ENCODE measurements at places on chromosomes 13 and 19. TPM values are rescaled to one million over a fixed set of nuclear protein-coding genes. Genes with fewer than 3 reads are reported as not detected.

The JAK3 gene
- 2.4 TPM for total RNA-seq

The CYP2S1 gene
- 0.24 TPM for total RNA-seq

The DENND1C gene
- 0.24 TPM for total RNA-seq

The LGALS7B gene
- total RNA-seq = not detected

The NUMBL gene
- total RNA-seq = 38.4 TPM

The SYNGR4 gene
- not detected for total RNA-seq

The CYP2F1 gene
- not detected for total RNA-seq

The LILRA5 gene
- total RNA-seq = not detected

The CDX2 gene
- not detected for total RNA-seq

The IGSF23 gene
- not detected for total RNA-seq

GRCh38 chr13:27659145-27659865 is 37.6 kb downstream of the POLR1D start:
- no peak for DNase-seq

- DNase-seq = no peak
Observed at GRCh38 chr13:100525453-100526317, 62.9 kb downstream of the GGACT start.

DNA sequence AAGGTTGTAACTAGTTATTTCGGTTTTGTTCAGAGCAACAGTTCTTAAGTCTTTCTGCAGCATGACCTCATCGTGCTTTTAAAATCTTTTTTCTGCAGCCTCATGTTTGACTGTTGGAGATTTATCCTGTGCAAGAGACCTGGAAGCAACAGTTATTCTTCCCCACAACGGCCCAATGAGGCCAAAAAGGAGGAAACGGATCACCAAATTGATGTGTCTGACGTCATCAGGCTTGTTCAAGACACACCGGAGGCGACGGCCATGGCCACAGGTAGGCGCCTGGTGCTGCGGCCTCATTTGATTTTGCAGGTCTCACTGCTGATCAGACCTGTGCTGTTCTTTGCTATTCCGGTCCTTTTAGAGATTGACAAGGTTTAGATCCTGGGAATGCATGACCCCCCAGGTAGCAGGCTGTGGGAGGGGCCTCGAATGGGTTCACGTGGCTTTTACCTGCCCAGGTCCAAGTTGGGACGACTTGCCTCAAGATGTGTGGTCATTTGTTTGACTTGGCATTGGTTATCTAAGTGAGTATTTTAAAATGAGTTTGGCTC is 66.8 kb upstream of the MCF2L start:
- DNase-seq = no peak

DNA sequence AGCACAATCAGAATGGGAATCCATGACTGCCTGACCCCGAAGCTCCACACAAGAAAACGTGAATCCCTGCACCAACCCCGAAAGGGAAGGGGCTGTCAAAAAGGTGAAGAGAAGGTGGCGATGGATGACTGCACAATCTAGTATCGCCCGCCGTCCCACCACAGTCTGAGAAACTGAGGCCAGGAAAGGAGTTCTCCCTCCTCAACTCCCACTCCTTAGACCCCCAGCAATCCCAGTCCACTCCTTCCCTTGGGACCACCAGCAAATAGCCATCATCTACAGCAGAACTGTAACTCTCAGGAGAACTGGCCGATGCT is 451 bp downstream of the NOSIP start:
- DNase-seq = no peak

DNA sequence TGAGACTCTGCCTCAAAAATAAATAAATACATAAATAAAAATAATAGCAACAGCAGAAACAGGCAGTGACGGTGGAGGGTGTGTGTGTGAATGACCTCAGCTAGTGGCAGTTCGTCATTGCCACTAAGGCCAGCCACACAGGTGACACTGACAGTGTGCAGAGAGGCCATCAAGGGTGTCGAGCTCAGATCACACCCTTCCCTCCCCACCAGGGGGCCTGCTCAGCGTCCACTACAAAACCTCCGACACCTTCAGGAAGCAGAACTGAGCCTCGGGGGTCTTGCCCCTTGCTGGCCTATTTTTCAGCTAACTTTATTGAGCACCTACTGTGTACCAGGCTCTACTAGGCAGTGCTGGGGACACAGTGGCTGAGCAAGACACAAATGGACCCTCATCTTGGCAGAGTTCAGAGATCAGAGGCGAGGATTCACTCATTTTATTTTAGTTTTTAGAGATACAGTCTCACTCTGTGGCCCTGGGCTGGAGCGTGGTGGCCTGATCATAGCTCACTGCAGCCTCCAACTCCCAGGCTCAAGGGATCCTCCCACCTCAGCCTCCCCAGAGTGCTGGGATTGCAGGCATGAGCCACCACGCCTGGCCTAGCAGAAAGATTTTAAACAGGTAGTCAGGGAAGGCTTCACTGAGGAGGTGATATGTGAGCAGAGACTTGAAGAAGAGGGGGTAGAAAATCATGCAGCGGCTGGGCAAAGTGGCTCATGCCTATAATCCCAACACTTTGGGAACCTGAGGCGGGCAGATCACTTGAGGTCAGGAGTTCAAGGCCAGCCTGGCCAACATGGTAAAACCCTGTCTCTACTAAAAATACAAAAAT is 30.3 kb upstream of the SEMA6B start:
- no peak for DNase-seq

DNA sequence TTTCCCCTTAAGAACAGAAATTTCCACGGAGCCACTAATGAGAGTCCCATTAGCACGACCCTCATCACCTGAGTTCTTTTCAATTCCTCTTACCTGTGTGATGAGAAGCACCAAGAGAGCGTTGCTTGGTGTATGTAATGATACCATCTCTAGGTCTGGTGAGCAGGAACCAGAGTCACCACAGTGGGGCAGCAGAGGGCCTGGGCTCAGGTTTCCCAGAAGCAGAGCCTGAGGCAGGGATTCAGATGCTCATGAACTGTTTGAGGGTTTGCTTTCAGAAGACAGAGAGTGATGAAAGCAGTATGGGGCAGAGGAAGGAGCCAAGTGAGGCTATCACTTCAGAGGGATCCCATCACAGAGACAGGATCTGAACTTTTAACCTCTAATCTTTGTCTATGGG is 3.1 kb upstream of the PTPRH start:
- peak; percentile 53 for DNase-seq

- DNase-seq = no peak
Observed at GRCh38 chr19:10784257-10784656, 51.8 kb downstream of the TMED1 start.

- no peak for DNase-seq
Observed at GRCh38 chr19:47663911-47664771, 49.1 kb upstream of the EHD2 start.

GRCh38 chr19:7618771-7619510 is 10.4 kb downstream of the XAB2 start:
- no peak for DNase-seq

- DNase-seq = peak; percentile 18
Observed at GRCh38 chr13:99228737-99229691, 28.4 kb downstream of the UBAC2 start.

- peak; percentile 35 for DNase-seq
Observed at GRCh38 chr13:21638319-21639282, 32.3 kb upstream of the FGF9 start.

DNA sequence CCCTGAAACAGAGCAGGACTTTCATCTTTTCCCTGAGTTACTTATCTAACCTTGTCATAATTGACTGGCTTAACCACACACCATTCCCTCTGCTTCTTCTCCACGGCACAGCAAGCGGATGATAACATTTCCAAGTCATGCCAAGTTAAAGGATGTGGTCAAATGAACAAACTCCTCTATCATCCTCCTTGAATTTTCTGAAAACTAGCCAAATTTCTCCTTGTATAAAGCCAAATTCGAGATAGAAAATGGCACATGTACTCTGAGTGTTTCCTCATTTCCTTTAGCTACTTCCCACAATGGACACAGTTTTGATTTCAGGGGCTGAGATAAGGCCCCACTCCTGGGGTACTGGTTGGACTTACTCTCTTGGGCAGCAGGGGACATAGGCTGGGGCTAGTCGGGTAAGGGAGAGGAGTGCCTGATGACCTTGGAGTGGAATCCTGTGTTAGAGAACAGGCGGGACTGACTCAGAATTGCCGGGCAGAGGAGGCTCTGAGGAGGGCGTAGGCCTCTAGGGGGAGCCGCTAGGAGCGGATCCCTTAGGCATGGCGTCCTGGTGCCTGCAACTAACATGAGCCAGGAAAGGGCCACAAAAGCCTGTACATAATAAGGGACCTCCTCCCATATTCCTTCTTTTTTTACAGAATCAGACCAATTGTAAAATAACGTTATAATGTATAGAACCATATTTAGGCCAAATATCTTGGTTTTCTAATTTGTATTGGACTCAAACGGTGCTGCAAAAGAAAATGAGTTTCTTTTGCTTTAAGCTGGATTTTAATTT is 20.3 kb upstream of the TMTC4 start:
- peak; percentile 60 for DNase-seq

- DNase-seq = no peak
Observed at GRCh38 chr19:39142630-39143029, 17.0 kb downstream of the PAK4 start.

DNA sequence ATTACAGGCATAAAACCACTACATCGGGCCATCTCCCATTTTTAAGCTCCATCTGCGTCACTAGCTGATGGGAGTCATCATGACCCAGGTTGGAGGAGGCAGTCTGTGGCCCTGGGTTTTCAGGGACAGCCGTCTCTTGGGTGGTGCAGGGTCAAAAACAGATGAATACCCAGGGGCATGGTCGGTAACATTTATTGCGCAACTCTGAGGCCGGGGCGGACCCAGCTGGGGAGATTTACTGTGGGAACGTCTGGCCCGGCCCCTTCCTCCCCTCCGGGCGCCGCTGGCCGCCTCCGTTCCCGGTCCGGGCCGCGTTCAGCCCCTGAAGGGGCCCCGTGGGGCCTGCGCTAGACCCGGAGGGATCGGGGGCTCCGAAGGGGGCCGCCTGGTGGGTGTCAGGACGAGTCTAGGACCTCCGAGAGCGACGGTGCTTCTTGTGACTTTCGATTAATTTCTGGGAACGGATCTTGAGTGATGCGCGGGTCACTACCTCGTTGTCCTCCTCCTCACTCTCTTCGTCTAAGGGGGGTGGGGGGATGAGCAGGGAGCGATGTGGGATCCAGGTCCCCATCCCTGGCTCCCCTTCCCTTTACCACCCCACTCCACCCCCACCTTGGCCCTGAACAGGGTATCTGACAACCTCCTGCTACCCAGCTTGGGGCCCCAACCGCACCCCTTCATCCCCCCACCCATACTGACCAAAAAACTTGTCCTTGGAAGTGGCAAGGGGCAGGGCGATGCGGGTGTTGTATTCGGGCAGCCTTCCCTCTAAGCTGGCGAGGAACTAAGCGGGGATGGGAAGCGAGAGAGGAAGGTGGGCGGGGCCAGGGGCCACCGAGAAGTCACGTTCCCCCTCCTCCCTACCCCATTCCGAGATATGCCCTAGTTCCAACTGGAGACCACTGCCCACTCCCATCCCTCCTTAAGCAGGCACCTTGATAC is 1.6 kb upstream of the RGL3 start:
- DNase-seq = no peak

- DNase-seq = no peak
Observed at GRCh38 chr19:54661846-54662481, 821 bp upstream of the LILRB4 start.

DNA sequence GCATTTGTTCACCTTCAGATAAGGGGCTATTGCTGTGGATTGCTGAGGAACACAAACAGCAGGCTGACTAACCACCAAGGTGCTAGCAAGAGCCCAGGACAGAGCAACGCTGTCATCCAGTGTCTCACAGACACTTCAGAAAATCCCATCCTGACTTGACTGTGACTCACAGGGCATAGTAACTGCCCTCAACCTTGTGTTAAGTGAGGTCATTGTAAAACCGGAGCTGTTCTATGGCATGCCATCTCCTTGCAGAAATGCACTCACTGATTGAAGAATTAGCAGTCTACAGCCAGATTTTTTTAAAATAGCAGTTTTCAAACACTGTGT is 51.1 kb downstream of the TNFRSF19 start:
- no peak for DNase-seq

GRCh38 chr13:34722922-34723321 is 219.1 kb upstream of the NBEA start:
- DNase-seq = no peak

DNA sequence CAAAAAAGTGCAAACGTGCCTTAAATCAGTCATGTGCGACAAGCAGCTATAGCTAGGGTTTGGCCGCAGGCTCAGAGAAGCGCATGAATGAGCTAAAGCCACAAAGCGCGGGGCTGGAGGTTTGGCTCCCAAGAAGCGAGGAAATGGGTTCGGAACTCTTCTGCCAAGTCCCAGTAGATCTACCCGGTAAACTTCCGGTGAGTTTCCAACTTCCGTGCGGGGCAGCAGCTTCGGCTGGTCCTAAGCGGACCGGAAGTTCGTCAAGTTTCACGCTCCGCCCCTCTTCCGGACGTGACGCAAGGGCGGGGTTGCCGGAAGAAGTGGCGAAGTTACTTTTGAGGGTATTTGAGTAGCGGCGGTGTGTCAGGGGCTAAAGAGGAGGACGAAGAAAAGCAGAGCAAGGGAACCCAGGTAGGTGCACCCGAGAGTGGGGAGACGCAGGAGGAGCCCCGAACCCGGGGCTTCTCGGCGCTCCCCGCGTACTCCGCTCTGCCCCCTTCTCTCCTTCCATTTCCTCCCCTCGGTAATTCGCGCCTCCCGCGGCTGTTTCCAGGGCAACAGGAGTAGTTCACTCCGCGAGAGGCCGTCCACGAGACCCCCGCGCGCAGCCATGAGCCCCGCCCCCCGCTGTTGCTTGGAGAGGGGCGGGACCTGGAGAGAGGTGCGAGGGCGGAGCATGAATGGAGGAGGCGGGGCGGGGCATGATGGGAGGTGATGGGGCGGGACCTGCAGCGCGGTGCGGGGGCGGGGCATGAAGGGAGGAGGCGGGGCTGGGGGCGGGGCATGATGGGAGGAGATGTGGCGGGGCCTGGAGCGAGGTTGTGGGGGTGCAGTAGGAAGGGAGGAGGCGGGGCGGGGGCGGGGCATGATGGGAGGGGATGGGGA is at the start of gene NR1H2:
TSS of gene NR1H2 (plus strand) at position 292 of the 885 bp plus-strand sequence. CDS start 1,149 bp downstream, outside the sequence.
- DNase-seq = peak; percentile 98

Data from A673 (cell line).